NCI-H1417 treated with DMSO at 0.1 percent for 48 hours (cell line): ENCODE measurements at places on chromosomes 7 and 10.

DNA sequence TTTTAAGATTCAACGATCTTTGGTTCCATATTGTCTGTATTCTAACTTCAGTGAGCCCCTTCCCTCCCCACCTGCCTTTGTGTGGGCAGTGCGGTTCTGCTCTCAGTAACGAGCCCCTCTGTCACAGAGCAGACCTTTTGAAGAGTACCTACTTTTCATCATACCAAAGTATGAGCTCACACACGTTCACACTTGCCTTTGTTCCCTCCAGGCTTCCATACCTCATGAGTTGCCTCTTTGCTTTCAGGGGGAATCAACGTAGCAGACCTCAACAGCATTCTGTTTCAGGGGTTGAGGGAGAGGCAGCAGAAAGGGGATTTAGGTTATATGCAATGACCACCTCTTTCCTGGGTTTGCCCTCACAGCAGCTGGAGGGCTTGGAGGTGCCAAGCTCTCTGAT is 211.4 kb upstream of the MDFIC start:
- DNase-seq: no peak

- DNase-seq: no peak
Observed at GRCh38 chr10:113917636-113918035, 63.2 kb downstream of the NHLRC2 start.

DNA sequence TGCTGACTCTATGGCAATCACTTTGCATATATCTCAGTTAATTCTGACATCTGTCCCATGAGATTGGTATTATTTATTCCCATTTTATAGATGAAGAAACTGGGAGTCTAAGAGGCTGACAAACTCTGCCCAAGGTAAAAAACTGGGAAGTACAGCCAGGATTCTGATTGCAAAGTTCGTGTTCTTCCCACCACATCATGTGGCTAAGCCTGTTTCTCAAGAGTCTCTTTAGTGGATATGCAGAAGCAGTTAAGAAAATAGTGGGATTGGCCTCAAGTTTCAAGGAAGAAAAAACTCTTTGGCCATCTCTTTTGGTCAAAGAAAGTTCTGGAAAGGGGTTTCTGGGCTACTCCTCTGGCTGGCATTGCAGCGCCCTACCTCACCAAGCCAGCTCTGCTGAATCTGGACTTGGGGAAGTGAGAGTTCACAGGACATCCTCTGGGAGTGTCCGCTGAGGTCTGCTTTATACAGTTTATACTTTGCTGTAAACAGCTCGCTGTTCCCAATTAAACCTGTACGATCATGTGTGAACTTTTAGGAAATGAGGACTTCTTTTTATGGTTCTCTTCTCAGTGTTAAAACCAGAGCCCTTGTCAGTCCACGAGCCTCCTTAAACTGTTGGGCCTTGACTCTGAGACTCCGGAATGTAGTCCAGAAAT is 12.2 kb upstream of the BMPR1A start:
- no peak for DNase-seq

- DNase-seq: no peak
Observed at GRCh38 chr10:110163841-110164240, 43.6 kb upstream of the MXI1 start.

DNA sequence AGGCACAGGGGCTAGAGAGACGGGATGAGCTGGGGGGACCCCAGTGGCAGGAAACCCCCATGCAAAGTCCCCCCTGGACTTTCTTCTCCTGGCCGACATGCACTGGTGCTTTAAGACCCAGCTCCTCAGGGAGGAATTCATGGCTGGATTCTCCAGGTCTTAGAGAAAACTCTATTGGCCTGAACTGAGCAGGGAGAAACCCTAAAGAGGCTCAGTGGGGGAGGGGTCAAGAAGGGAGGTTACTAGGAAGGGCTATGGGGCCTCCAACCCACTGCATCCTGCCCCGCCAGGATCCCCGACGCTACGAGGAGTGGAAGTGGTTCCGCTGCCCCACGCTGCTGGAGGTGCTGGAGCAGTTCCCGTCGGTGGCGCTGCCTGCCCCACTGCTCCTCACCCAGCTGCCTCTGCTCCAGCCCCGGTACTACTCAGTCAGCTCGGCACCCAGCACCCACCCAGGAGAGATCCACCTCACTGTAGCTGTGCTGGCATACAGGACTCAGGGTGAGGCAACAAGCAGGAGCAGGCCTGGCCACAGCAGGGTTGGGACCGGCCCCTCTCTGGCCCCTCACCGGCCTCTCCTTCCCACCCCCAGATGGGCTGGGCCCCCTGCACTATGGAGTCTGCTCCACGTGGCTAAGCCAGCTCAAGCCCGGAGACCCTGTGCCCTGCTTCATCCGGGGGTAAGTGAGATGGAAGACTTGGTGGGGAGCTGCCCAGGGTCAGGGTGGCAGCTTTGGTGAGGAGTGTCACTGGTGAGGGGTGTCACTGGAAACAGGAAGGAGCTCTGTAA is 13.8 kb downstream of the ATG9B start:
- DNase-seq: no peak

- DNase-seq: peak; percentile 23
Observed at GRCh38 chr10:12432402-12433189, 83.2 kb downstream of the CAMK1D start.

- no peak for DNase-seq
Observed at GRCh38 chr10:33975481-33975880, 641.0 kb upstream of the NRP1 start.

- no peak for DNase-seq
Observed at GRCh38 chr10:42753126-42753506, 29.5 kb upstream of the BMS1 start.

DNA sequence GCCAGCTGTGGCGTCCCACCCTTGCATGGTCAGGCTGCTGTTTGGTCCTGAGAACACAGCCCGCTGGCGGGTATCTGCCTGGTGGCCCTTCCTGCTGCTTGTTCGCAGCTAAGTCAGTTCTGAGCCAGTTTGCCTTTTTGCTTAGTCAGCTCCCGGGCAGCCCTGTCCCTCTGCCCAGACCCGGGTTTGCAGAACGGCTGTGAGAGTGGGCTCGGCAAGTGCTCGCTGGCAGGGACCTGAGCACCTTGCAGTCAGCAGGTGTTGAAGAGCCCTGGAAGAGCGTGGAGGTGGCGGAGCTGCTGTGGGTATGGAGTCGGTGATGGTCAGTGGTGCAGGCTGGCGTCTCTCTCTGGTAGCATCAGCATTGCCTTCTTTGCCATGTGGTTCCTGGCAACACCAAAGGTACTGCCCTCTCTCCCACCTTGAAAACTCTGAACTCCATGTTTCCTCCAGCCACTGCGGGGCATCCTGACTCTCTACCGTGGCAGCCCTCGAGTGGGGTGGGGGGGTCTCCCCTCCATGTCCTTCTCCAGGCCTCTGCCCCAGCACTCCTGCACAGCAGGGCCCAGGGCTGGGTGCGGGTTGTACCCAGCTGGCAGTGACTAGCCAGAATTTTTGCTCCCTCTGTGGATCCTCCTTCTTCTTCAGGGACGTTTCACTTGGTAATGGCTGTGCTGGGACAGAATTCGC is 4.6 kb downstream of the INPP5A start:
- no peak for DNase-seq

- DNase-seq: no peak
Observed at GRCh38 chr7:20085086-20085485, 132.1 kb downstream of the MACC1 start.

- DNase-seq: no peak
Observed at GRCh38 chr7:130940907-130941306, 206.9 kb upstream of the KLF14 start.

DNA sequence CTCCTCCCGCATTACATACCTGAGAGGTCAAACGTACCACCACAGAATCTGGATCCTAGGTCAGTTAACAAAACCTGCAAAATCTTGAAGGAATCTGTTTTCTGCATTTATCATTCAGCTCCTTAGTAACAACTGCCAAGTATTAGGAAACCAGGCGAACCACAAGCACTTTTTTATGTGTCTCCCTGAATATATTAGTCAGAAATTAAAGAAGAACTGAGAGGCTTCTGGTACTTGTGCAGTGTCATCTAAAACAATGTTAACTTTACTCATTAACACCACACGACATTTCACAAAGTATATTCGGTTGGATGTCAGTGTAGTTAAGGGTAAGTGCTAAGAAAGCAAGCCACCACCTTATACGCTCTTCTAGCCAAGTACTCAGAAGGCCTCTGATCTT is 2.5 kb downstream of the CCDC6 start:
- DNase-seq: no peak

DNA sequence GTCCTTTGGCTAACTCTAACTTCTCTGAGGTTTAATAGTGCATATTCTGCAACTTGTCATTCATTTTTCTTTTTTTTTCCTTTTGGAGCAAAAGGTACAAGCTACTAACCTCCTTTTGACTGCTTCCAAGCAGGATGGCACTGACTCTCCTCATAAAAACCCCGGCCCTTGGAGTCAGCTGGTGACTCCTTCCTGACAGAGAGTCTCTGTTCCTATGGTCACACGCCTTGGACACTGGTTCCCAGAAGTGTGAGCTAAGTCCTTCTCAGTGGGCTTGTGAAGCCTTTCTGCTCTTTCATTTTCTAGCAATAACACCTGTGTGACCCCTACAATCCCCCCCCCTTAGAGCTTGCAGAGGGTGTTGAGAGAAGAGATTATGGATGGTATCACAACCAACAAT is 21.7 kb downstream of the DOCK4 start:
- DNase-seq: no peak

GRCh38 chr7:28347475-28348318 is 64.6 kb upstream of the CREB5 start:
- DNase-seq: no peak

- DNase-seq: no peak
Observed at GRCh38 chr7:158249692-158250091, 337.9 kb downstream of the PTPRN2 start.

DNA sequence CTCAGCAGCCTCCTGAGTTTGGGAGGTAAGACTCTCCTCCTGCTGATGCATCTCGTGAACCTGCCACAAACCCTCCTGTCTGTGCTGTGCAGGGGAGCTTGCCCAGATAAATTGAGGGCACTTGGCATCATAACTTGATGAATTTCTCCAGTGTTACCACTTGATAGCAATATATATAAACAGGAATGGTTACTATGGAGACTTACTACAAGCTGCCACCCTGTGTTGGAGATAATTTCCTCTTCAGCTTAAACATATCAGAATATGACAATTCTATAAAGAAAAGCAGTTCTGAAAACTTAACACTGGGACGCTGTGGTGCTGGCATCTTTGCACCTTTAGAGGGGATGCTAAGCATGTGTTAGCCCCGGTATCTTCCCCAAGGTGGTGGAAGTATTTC is 14.9 kb downstream of the PFKFB3 start:
- no peak for DNase-seq

DNA sequence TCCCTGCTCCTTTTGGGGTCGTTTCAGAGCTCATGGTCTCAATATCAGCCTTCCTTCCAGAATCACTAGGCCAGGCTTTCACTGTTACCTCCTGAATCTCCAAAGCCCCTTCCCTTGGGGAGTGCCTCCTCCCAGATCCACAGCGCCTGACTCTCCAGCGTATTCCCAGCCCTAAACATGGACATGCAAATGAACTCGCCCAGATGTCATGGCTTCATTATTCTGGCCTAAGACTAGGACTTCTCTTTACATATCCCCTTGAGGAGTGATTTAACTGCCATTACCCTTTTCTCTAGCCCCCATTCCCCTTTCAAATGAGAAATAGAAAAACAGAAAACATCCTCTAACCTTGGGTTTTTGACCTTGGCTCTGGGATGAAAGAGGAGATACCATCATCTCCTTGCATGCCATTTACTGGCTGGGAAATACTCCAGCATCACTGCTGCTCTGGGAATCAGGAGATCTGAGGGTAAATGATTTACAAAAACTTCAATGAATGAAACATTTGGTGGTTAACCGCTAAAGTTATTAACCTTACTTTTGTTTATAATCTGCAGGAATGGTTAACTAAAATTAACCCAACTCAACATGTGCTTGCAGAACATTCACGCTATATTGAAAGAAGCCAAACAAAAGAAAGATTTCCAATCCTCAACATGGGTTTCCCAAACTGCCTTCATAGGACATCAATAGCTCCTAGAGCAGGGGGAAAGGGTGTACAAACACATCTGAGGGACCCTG is 37.0 kb downstream of the FAM171A1 start:
- DNase-seq: no peak

GRCh38 chr7:148623586-148624282 is 33.2 kb downstream of the C7orf33 start:
- DNase-seq: no peak

GRCh38 chr10:104350127-104350635 is 3.5 kb upstream of the CFAP58 start:
- DNase-seq: peak; percentile 29

DNA sequence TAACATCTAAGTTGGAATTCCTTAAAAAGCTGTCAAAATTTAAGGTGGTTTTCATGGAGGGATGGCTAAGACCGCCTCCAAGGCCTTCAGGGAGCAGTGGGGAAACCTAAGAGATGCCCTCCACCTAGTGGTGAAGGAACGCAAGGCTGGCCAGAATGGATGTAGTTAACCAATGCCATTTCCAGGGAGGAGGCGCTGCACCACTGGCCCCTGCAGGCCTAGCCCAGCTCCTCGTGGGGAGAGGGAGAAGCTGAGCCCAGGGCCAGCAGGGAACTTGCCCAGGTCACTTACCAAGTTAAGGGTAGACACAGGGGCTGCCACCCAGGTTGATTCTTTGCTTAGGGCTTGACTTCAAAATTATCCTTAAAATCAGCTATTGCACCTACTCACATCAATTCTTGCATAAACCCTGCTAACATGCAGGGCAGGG is 32.0 kb downstream of the FIGNL1 start:
- DNase-seq: no peak

DNA sequence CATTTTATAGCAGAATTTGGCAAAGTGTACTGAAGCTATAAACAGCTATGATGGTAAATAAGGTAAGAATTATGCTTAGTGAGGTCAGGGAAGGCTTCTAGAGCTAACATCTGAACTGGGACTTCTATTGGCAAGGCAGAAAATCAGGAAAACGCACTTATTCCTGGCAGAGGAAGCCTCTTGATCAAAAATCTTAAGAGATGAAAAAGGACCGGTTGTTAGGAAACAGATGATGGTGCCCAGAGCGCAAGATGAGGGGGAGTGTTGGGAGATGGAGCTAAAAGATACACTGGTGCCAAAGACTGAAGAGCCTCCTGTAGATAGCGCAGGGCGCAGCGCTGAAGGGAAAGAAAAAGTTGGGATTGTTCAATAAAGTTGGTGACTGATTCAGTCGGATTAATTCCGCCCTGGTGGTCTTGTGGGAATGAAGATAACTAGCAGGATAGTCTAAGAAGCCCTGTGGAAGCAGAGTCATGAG is 550 bp upstream of the CALU start:
- no peak for DNase-seq

- DNase-seq: no peak
Observed at GRCh38 chr10:4094751-4095150, 309.7 kb upstream of the KLF6 start.

- DNase-seq: no peak
Observed at GRCh38 chr10:97512993-97513392, 14.3 kb downstream of the UBTD1 start.
